ENCODE measurements at places on chromosomes 7 and 10. TPM values are rescaled to one million over a fixed set of nuclear protein-coding genes. Genes with fewer than 3 reads are reported as not detected.

COL28A1 gene
- total RNA-seq, result 1.6 TPM

DNA sequence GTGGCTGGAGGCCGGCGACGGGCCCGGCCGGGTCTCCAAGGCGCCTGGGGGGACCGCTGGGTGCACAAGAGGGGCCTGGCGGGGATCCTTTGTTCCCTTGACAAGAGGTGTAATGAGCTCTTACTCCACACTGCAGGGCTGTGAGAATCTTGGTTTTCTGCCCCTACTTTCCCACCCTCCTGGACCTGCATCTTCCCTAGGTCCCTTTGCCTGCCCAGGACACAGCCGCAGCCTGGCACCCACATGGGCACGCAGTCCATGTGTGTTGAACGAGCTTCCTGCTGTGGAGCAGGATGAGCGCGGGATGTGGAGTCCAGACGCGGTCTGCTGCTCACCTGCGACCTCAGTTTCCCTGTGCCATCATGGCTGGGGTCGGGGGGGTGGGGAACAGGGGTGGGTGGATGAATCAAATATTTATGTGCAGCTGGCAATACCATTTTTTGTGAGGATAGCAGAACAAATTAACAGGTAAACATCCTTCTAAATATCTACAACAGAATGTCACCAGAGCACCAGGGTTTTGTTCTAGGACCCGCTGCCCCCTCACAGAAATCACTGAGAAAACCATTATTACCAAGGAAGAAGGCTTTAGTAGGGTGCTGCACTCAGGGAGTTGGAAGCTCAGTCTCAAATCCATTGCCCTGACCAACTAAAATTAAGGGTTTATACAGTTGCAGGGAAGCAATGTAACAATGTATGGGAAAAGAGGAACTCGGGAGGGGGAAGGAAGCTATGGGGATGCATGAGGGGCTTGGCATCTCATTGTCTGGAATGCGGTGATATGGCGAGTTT lies 474 bp upstream of the NSMCE4A start:
- H3K36me3 ChIP-seq, result no peaks in the 10 kb centered on the region
- H3K27me3 ChIP-seq, result no peaks in the 10 kb centered on the region
- H3K4me3 ChIP-seq, result peak overlapping the region; percentile 69
- DNase-seq, result no peak
- no peaks in the 10 kb centered on the region for H3K4me1 ChIP-seq

HECW1 gene
- total RNA-seq, result 1.0 TPM

GRCh38 chr10:23478570-23478969 lies 39.7 kb downstream of the OTUD1 start:
- no peak overlapping the region for H3K4me3 ChIP-seq
- DNase-seq, result no peak
- no peaks in the 10 kb centered on the region for H3K36me3 ChIP-seq
- peaks cover 2% of the 10 kb centered on the region for H3K27me3 ChIP-seq
- H3K4me1 ChIP-seq, result no peaks in the 10 kb centered on the region

HABP2 gene
- not detected for total RNA-seq

DNA sequence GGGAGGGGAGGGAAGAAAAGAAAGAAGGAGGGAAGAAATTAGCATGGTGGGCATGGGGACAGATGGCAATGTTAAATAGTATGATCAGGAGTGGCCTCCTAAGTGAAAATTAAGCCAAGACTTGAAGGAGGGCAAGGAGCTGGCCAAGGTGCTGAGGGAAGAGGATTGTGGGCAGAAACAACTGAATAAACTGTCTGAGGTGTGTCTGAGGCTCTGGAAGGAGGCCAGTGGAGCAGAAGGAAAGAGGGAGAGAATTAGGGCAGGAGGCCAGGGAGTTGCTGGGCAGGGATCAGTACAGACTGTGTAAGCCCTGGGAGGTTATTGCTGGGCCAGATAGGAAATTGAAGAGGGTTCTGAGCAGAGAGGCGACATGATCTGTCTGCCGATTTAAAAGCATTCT lies 40.6 kb upstream of the VKORC1L1 start:
- no peak for DNase-seq
- H3K27ac ChIP-seq, result no peak overlapping the region
- no peaks in the 10 kb centered on the region for H3K4me1 ChIP-seq
- H3K27me3 ChIP-seq, result no peaks in the 10 kb centered on the region
- H3K36me3 ChIP-seq, result no peaks in the 10 kb centered on the region
- H3K4me3 ChIP-seq, result no peak overlapping the region

- H3K4me1 ChIP-seq, result no peaks in the 10 kb centered on the region
- DNase-seq, result peak; percentile 90
- no peaks in the 10 kb centered on the region for H3K27me3 ChIP-seq
- H3K27ac ChIP-seq, result no peak within 1 kb of the TSS
- no peaks in the 10 kb centered on the region for H3K36me3 ChIP-seq
Observed at GRCh38 chr7:134126966-134127848, at the start of gene LRGUK. LRGUK (plus strand) TSS chr7:134127340; CDS start chr7:134127368, 28 bp downstream.

- no peaks in the 10 kb centered on the region for H3K27me3 ChIP-seq
- no peak overlapping the region for H3K27ac ChIP-seq
- H3K4me3 ChIP-seq, result no peak overlapping the region
Observed at GRCh38 chr7:74498354-74498753, 44.6 kb downstream of the GTF2IRD1 start.

GRCh38 chr7:24741679-24742505 lies 15.4 kb downstream of the GSDME start:
- H3K4me1 ChIP-seq, result no peaks in the 10 kb centered on the region
- DNase-seq, result no peak
- no peak overlapping the region for H3K4me3 ChIP-seq
- no peak overlapping the region for H3K27ac ChIP-seq

TMEM273 gene
- total RNA-seq, result 20.0 TPM

DNA sequence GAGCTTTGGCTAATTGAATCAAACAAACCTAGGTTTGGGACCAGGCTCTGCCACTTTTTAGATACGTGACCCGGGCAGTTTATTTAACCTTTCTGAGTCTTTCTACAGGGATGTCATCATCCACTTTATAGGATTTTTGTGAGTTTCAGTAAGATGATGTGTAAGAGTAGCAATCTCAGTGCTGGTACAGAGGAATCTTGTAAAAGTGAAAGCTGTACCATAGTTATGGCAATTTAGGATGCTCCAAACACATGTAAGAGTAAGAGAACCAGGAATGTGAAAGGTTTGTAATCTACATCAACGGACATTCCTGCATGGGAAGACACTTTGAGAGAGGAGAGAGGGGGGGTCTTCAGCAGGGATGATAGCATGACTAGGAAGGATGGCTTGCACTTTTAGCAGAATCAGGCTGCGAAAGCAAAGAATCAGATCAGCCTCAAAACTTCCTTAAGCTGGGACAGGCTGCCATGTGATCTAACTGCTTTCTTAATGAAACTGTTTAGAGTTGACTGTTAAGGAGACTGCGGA lies 968 bp downstream of the NOLC1 start:
- no peak overlapping the region for H3K27ac ChIP-seq
- no peaks in the 10 kb centered on the region for H3K4me1 ChIP-seq
- H3K4me3 ChIP-seq, result peak overlapping the region; percentile 62
- DNase-seq, result no peak
- H3K36me3 ChIP-seq, result peaks cover 3% of the 10 kb centered on the region

RBM20 gene
- 11.2 TPM for total RNA-seq

CDHR3 gene
- total RNA-seq, result 3.8 TPM

GRCh38 chr10:23675585-23675984 lies 236.7 kb downstream of the OTUD1 start:
- H3K4me3 ChIP-seq, result no peak overlapping the region
- no peaks in the 10 kb centered on the region for H3K4me1 ChIP-seq
- H3K36me3 ChIP-seq, result no peaks in the 10 kb centered on the region
- H3K27ac ChIP-seq, result no peak overlapping the region
- no peak for DNase-seq
- no peaks in the 10 kb centered on the region for H3K27me3 ChIP-seq

GRCh38 chr10:71531485-71532446 lies 135.0 kb downstream of the CDH23 start:
- H3K4me3 ChIP-seq, result no peak overlapping the region
- no peak for DNase-seq
- no peaks in the 10 kb centered on the region for H3K36me3 ChIP-seq

DNA sequence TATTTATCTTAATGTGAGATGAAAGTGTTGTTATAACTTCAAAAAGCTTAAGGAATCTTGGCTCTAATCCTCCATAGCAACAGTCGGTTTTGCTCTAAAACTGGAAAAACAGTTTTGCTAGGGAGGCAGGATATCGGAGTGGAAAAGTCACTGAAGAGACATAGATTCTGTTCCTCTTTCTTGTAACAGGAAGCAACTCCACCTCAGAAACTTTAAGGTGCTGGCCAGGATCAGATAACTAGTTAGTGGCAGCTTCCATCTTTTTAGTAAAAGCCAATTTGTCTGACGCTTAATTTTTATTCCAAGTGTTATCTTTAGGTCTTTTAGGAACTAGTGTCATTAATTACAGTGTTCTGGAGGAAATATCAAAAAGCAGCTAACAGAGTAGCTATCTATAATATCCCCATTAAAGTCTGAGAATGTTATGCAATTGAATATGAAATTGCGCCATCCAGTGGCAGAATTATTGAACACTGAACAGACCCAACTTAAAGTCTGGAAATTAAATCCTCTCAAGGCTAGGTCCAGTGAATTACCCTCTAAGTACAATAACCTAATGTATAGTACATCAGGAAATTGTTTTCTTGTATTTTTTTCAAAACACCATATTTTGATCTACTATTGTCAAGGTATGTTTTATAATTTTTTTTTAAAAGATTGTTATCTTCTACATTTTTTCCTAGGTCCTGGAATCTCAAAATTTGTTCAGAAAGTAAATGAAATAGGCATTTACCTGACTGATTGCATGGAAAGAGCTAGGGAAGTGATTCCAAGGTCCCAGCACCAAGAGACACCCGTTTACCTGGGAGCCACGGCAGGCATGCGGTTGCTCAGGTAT lies 65.9 kb upstream of the CC2D2B start:
- no peaks in the 10 kb centered on the region for H3K4me1 ChIP-seq
- no peak for DNase-seq
- H3K27ac ChIP-seq, result peak overlapping the region; percentile 25
- no peaks in the 10 kb centered on the region for H3K36me3 ChIP-seq

DNA sequence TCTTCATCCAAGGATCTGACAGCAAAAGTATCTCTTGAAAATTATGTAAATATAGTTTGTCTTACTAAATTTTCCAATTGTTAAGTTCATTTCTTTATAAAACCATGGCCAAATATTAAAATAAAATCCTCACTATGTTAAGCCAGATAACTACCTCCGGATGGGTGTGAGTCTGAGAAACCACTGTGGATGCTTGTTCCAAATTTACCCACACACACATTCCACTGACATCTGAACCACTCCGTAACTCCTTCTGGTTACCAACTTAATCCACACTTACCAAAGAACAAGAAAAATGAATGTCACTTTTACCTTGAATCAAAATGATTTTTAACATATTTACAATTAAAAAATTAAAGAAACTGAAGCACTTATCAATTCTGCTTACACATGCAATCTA lies 19.7 kb downstream of the CYTH3 start:
- no peaks in the 10 kb centered on the region for H3K36me3 ChIP-seq
- no peak overlapping the region for H3K27ac ChIP-seq
- no peak overlapping the region for H3K4me3 ChIP-seq
- no peak for DNase-seq

GRCh38 chr10:89588671-89589070 lies 53.3 kb upstream of the SLC16A12 start:
- H3K4me3 ChIP-seq, result no peak overlapping the region
- no peak for DNase-seq
- no peak overlapping the region for H3K27ac ChIP-seq
- H3K27me3 ChIP-seq, result no peaks in the 10 kb centered on the region
- H3K4me1 ChIP-seq, result peaks cover 5% of the 10 kb centered on the region
- H3K36me3 ChIP-seq, result no peaks in the 10 kb centered on the region

VAX1 gene
- not detected for total RNA-seq

ASZ1 gene
- total RNA-seq, result not detected

ICA1 gene
- 31.1 TPM for total RNA-seq

- H3K36me3 ChIP-seq, result no peaks in the 10 kb centered on the region
- no peak overlapping the region for H3K4me3 ChIP-seq
- no peaks in the 10 kb centered on the region for H3K27me3 ChIP-seq
- no peaks in the 10 kb centered on the region for H3K4me1 ChIP-seq
- no peak for DNase-seq
Observed at GRCh38 chr10:68348265-68348741, 15.6 kb upstream of the PBLD start.

DNA sequence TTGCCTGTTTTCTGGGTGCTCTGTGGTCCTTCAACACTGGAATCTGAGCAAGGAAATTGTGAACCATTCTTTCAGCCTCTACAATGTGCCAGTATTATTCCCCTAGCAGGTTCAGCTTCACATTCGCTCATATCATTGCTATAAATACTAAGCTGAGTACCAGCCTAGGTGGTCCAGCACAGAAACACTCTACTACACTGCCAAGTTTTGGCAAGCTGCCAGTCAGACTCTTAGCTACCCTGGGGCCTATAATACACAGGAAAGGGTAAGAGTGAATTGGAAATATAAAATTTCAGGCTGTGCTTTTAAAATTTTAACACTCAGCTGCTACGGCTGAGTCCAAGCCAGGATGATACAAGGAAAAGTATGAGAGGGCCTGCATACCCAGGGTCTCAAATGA lies 49.9 kb upstream of the PPP1R3A start:
- no peak overlapping the region for H3K4me3 ChIP-seq
- H3K36me3 ChIP-seq, result no peaks in the 10 kb centered on the region
- no peaks in the 10 kb centered on the region for H3K27me3 ChIP-seq
- DNase-seq, result no peak
